Sigmoid colon (tissue), 7 donors: ENCODE measurements at places on chromosomes 6 and 20. TPM values are rescaled to one million over a fixed set of nuclear protein-coding genes. Genes with fewer than 3 reads are reported as not detected.
A peak's percentile ranks its signal among the peaks of the same experiment; 100 is the strongest.

Gene CTCFL
- total RNA-seq, result 0.36 TPM

DNA sequence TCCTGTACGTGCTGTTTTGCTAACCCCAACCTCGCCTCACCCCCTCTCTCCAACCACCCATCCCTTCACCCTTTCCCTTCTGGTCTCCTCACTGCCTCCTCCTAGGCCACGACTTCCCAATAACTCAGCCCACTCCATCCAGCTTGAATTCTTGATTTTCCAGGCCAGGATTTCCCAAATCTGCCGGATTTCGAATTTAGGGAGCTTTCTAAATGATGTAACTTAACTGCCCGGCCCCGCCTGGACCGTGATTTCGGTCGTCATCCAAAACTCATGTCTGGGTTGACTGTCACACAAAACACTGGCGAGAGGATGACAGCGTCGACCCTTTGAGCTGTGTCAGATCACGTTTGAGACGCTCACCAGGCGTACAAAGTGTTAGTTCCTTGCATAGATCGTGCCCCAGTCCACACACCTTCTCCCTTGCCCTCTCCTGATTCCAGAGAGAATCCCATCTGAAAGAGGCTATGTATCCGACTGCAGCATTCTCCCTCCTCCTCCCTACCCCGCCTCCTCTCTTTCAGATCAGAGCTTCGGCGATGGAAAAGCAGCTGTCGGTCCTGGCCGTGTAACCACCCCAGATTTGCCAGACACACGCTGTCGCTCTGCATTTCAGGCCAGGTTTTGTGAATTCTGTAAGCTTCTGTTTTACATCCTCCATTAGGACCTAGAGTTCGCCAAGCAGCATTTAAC lies 168.2 kb downstream of the GPX5 start:
- no peaks in the 10 kb centered on the region for H3K36me3 ChIP-seq
- no peak overlapping the region for H3K27ac ChIP-seq
- no peak for DNase-seq
- H3K27me3 ChIP-seq, result peaks cover 82% of the 10 kb centered on the region
- no peaks in the 10 kb centered on the region for H3K4me1 ChIP-seq

- no peaks in the 10 kb centered on the region for H3K27me3 ChIP-seq
- DNase-seq, result peak; percentile 68
- H3K4me3 ChIP-seq, result no peak overlapping the region
- peak overlapping the region; percentile 68 for H3K27ac ChIP-seq
- H3K4me1 ChIP-seq, result peaks cover 8% of the 10 kb centered on the region
Measured at GRCh38 chr6:152399399-152399798, 237.8 kb downstream of the SYNE1 start.

DNA sequence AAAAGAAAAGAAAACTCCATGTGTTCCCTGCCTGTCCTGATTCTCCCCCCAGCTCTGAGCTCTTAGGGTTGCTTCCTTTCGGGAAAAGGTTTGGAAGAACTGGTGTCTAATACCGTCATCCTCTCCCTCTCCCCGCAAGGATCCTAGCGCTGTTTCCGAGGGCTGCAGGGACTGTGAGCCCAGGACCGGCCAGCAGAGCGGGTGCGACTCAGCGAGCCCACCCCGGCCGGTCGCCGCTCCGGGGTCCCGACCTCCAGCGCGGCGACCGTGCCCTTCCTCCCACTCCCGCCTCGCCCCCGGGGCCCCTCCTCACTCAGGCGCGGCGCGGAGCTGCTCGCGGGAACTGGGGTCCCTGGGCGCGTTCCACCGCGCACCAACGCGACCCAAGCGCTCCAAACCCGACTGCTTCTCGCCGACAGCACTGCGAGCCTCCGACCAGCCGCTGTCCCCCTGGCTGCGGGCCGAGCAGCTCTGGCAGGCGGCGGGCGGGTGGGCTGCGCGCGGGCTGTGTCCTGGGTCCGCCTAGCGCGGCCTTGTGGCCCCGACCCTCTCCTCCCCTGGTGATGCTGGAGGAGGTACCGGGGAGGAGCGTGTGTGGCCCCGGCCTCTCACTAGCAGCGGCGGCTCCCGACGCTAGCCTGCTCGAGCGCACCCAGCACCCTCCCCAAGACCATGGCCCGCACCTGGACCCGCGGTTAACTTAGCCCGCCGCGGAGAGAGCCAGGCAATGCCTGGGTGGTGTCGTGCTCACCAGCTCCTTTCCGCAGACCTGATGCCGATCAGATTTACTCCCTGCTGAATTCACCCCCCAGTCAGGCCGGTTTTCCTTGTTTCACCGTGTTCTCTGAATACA lies at the start of gene PLA2G7:
TSS of gene PLA2G7 (minus strand) at position 509 of the 853 bp plus-strand sequence. CDS start 12,484 bp downstream, outside the sequence.
- peaks cover 10% of the 10 kb centered on the region for H3K4me1 ChIP-seq
- H3K36me3 ChIP-seq, result no peaks in the 10 kb centered on the region
- H3K27me3 ChIP-seq, result peaks cover 39% of the 10 kb centered on the region
- DNase-seq, result peak; percentile 63
- peak within 1 kb of the TSS; percentile 27 for H3K4me3 ChIP-seq
- no peak within 1 kb of the TSS for H3K27ac ChIP-seq

GRCh38 chr20:44952731-44953130 lies 7.5 kb downstream of the TOMM34 start:
- no peaks in the 10 kb centered on the region for H3K4me1 ChIP-seq
- peaks cover 64% of the 10 kb centered on the region for H3K36me3 ChIP-seq
